Activated naive CD8-positive, alpha-beta T cell treated with anti-CD3 and anti-CD28 coated beads for 36 hours (primary cell): ENCODE measurements at places on chromosomes 16 and 17. TPM values are rescaled to one million over a fixed set of nuclear protein-coding genes. Genes with fewer than 3 reads are reported as not detected.

TK2 gene
- total RNA-seq: 5.6 TPM

KNOP1 gene
- 34.4 TPM for total RNA-seq

MYH3 gene
- 3.2 TPM for total RNA-seq

JPT2 gene
- 91.4 TPM for total RNA-seq

HOXB7 gene
- 1.4 TPM for total RNA-seq

KRT31 gene
- total RNA-seq: not detected

CCDC78 gene
- 8.1 TPM for total RNA-seq

LDHD gene
- not detected for total RNA-seq

GRCh38 chr17:33980193-33980592, 274.9 kb upstream of the CCL2 start:
- DNase-seq: no peak
- H3K4me3 ChIP-seq: no peak overlapping the region
- no peaks in the 10 kb centered on the region for H3K36me3 ChIP-seq
- no peaks in the 10 kb centered on the region for H3K4me1 ChIP-seq
- H3K27ac ChIP-seq: no peak overlapping the region
- H3K27me3 ChIP-seq: no peaks in the 10 kb centered on the region

DNA sequence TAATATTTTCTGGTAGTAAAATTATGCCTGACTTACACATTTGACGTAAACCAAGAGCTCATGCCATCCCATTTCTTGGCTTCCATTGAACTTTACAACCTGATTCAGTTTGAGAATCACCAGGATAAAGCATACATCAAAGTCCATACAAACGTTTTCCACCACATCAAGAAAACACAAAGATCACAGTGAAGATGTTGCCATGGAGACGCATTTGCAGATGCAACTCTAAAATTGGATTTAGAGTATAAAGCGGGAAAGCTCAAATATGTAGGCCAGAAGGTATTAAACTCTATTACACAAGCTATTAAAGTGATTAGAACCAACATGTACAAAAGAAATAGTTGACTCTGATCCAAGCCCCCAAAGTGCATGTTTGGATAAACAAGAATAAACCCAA, 10.4 kb downstream of the C16orf46 start:
- no peaks in the 10 kb centered on the region for H3K27me3 ChIP-seq
- H3K4me3 ChIP-seq: no peak overlapping the region
- H3K36me3 ChIP-seq: no peaks in the 10 kb centered on the region

- H3K4me1 ChIP-seq: peaks cover 38% of the 10 kb centered on the region
- H3K4me3 ChIP-seq: no peak overlapping the region
- H3K27ac ChIP-seq: no peak overlapping the region
- DNase-seq: no peak
- H3K36me3 ChIP-seq: peaks cover 4% of the 10 kb centered on the region
Observed at GRCh38 chr17:79806863-79807720, 10.2 kb upstream of the CBX8 start.

DNA sequence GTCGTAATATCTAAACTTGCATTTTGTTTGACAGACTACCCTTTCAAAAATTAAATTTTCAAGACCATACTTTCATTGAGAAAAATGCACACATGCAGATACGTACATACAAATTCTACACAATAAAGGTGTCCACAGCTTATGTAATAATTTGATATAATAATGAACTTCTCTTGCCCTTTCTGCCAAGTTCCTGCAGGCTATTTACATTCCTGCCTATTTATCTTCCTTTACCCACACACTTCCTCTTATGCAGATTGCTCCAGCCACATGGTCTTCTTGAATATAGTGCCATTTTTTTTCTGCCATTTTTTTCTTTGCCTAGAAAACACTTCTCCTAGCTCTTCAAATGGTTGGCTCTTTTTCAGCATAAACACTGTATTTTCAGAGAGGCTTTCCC, 826.9 kb upstream of the CDH8 start:
- no peak overlapping the region for H3K27ac ChIP-seq
- H3K4me1 ChIP-seq: no peaks in the 10 kb centered on the region
- H3K4me3 ChIP-seq: no peak overlapping the region
- H3K36me3 ChIP-seq: no peaks in the 10 kb centered on the region
- H3K27me3 ChIP-seq: no peaks in the 10 kb centered on the region

GRCh38 chr16:31451681-31452351, 7.5 kb upstream of the ARMC5 start:
- peak overlapping the region; percentile 35 for H3K27ac ChIP-seq
- H3K36me3 ChIP-seq: peaks cover 15% of the 10 kb centered on the region
- DNase-seq: no peak
- H3K4me3 ChIP-seq: no peak overlapping the region
- peaks cover 28% of the 10 kb centered on the region for H3K4me1 ChIP-seq

- no peaks in the 10 kb centered on the region for H3K4me1 ChIP-seq
- DNase-seq: no peak
- H3K27ac ChIP-seq: no peak overlapping the region
- H3K4me3 ChIP-seq: no peak overlapping the region
- no peaks in the 10 kb centered on the region for H3K27me3 ChIP-seq
- H3K36me3 ChIP-seq: no peaks in the 10 kb centered on the region
Observed at GRCh38 chr16:73750639-73751038, 546.0 kb upstream of the PSMD7 start.

- peaks cover 3% of the 10 kb centered on the region for H3K4me1 ChIP-seq
- H3K4me3 ChIP-seq: no peak overlapping the region
- DNase-seq: no peak
- H3K27me3 ChIP-seq: no peaks in the 10 kb centered on the region
Observed at GRCh38 chr16:10501016-10501607, 79.3 kb downstream of the EMP2 start.

- DNase-seq: no peak
- H3K27me3 ChIP-seq: peaks cover 12% of the 10 kb centered on the region
- no peaks in the 10 kb centered on the region for H3K4me1 ChIP-seq
- no peaks in the 10 kb centered on the region for H3K36me3 ChIP-seq
Observed at GRCh38 chr16:87552772-87553573, 49.3 kb upstream of the JPH3 start.

DNA sequence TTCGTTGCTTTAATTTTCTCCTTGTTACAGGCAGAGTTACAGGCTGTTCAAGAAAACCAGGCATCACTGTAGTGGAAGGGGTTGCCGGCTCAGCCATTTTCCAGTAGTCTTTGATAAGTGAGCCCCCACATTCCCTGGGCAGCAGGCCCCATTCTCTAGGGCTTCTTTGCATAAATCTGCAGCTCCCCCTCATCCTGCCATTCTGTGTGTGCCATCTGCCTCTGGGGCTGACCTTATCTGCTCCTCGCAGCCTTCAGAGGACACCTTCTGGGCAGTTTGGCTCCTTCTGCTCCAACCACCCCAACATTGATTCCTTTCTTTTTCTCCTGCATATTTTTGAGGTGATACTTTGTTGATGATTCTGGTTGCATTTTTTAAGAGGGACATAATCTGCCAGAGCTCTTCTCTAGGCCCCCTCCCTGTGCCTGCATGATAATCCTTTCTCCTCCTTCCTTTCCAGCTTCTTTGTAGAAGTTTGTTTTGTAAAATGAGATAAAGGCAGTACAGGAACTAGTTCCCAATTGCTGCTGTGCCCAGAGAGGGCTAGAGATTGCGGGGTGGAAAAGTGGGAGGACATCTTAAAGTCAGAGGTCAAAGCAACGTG, 17.1 kb downstream of the RND2 start:
- no peaks in the 10 kb centered on the region for H3K4me1 ChIP-seq
- no peaks in the 10 kb centered on the region for H3K27me3 ChIP-seq
- H3K4me3 ChIP-seq: no peak overlapping the region
- H3K36me3 ChIP-seq: peaks cover 11% of the 10 kb centered on the region

- H3K27ac ChIP-seq: no peak overlapping the region
- peak overlapping the region; percentile 33 for H3K4me3 ChIP-seq
- peaks cover 19% of the 10 kb centered on the region for H3K4me1 ChIP-seq
- peaks cover 88% of the 10 kb centered on the region for H3K27me3 ChIP-seq
Observed at GRCh38 chr17:38563362-38564253, 42.1 kb downstream of the SRCIN1 start.

GRCh38 chr17:63494300-63494928, 17.6 kb downstream of the ACE start:
- no peak overlapping the region for H3K4me3 ChIP-seq
- no peaks in the 10 kb centered on the region for H3K36me3 ChIP-seq
- H3K27me3 ChIP-seq: no peaks in the 10 kb centered on the region
- H3K27ac ChIP-seq: no peak overlapping the region

- H3K27ac ChIP-seq: no peak overlapping the region
- no peaks in the 10 kb centered on the region for H3K36me3 ChIP-seq
- H3K4me3 ChIP-seq: no peak overlapping the region
- no peak for DNase-seq
- peaks cover 13% of the 10 kb centered on the region for H3K27me3 ChIP-seq
Observed at GRCh38 chr17:34352191-34352590, 4.1 kb upstream of the CCL13 start.

- H3K27ac ChIP-seq: no peak overlapping the region
- peak; percentile 51 for DNase-seq
- H3K4me3 ChIP-seq: no peak overlapping the region
- no peaks in the 10 kb centered on the region for H3K36me3 ChIP-seq
- H3K27me3 ChIP-seq: no peaks in the 10 kb centered on the region
Observed at GRCh38 chr17:17729620-17730249, 48.5 kb downstream of the RAI1 start.

DNA sequence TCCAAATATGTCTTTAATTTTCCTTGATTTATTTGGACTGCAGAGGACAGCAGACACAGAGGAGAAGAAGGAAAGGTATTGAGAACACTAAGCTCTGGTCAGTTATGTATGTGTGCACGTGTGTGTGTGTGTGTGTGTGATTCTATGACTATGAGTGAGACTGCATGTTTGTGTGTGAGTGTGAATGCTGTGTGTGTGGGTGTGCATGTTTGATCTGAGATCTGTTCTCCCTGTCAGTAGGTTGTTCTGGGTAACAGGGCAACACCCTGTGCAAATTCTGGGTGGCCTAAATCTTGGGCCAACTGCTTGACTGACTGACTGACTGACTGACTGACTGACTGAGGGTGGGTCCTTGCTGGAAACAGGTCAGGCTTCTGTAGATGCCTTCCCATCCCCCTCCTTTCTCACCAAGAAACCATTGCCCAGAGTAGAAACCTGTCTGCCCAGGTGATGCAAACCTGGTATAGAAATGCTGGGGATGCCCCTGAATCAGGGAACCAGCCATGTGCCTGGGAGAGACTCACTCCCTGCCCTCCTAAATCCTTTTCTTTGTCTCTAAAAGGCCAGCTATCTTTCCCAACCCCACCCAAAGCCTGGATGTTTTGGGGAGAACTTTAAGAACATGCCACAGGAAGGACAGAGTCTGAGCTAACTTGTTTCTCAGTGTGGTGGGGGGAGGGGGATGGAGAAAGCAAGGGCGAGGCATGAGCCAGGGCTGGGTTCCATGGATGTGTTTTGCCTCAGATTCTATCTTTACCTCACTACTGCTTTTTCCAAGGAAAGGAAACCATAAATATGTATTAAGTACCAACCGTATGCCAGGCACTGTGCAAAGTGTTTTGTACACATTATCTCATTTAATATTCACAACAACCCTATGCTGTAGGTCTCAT, 4.5 kb upstream of the NR1D1 start:
- peaks cover 80% of the 10 kb centered on the region for H3K4me1 ChIP-seq
- H3K27ac ChIP-seq: no peak overlapping the region
- H3K4me3 ChIP-seq: no peak overlapping the region

DNA sequence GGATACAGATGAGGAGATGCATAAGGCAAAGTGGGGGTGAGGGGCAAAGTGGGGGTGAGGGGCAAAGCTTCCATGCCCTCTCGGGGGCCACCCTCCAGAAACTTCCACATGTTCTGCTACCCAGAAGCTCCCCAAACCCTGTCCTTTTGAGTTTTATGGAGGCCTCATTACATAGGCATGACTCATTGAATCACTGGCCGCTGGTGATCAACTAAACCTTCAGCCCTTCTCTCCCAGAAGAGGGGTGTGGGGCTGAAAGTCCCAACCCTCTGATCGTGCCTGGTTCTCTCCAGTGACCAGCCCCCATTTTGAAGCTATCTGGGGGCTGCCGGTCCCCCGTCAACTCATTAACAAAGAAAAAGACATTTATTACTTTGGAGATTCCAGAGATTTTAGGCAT, 27.5 kb downstream of the ITGAE start:
- DNase-seq: no peak
- peaks cover 30% of the 10 kb centered on the region for H3K4me1 ChIP-seq
- no peaks in the 10 kb centered on the region for H3K36me3 ChIP-seq

GRCh38 chr17:79995696-79996095, 40.0 kb downstream of the TBC1D16 start:
- peaks cover 9% of the 10 kb centered on the region for H3K36me3 ChIP-seq
- no peak overlapping the region for H3K4me3 ChIP-seq
- no peaks in the 10 kb centered on the region for H3K27me3 ChIP-seq
- no peak for DNase-seq
- peak overlapping the region; percentile 96 for H3K27ac ChIP-seq

DNA sequence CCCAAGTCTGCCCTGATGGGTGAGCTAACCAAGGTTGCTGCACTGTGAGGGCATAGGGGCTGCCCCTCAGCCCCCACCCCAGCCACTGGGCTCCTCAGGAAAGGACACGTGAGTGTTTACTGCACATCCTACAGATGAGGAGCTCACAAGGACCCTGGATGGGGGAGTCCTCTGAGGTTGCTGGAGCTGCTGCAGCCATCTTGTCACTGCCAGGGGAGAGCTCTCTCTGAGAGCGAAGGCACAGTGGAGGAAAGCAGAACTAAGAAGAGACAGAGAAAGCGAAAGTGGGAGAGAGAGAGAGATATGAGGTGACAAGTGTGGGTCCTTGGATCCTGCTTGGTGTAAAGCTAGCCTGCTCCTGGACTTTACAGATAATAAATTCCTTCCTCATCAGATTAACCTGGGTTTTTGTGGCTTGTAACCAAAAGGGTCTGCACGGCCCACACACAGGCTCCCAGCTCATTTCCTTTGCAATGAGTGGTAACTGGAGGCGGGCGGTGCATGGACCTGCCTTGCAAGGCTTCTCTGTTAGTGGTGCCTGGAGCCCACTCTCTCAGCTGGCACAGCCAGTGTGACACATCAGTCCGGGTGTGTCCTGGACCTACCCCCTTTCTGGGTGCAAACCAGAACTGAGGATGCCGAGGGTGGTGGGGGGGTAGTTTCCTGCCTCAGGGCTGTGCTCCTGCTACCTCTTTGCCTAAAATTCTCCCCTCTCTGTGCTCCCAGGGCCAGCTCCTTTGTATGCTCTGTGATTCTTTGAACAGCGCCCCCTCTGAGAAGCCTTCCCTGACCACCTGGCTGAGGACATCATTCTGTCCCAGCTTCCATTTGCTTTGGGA, 14.2 kb downstream of the SNX20 start:
- peaks cover 16% of the 10 kb centered on the region for H3K36me3 ChIP-seq
- peak; percentile 47 for DNase-seq
- peak overlapping the region; percentile 65 for H3K4me3 ChIP-seq
- H3K27me3 ChIP-seq: no peaks in the 10 kb centered on the region
